ENCODE measurements at places on chromosomes 4 and X.

DNA sequence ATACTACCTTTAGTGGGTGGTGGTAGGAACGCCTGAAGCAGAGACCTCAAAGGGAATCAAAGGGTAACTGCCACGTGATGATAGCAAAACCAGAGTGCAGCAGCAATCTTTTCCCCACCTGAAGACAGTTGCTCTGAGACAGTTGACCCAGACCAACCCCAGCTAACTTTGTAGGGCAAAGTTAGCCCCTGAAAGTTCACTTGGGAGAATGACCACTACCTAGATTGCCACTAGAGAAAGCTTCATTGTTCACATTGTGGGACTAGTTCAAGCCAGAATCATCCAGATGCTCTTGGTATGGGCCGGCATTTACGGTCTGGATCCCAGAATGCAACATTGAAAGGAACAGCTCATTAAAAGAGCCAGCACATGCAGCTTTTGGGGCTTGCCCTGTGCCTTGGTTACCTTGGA is 4.1 kb downstream of the SEPTIN6 start:
- no peak for DNase-seq

GRCh38 chr4:57131849-57132742 is 21.9 kb upstream of the IGFBP7 start:
- no peak for DNase-seq

DNA sequence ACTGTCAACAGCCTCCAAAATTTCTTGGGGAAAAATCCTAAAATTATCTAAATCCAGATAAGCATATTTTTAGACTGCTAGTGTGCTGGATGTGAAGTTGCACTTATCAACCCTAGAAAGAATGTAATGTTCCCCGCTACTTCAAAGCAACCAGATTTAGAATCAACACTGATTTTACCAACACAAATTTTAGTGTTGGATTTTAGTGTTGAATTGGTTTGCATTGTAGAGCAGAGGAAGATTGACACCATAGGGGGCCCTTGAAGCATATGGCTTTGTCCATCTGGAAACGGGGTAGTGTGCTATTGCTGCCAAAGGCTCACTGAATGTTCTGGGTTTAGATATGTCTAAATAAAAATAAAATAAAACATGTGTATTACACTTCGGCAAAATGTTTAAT is 126.3 kb upstream of the EMCN start:
- DNase-seq: no peak

DNA sequence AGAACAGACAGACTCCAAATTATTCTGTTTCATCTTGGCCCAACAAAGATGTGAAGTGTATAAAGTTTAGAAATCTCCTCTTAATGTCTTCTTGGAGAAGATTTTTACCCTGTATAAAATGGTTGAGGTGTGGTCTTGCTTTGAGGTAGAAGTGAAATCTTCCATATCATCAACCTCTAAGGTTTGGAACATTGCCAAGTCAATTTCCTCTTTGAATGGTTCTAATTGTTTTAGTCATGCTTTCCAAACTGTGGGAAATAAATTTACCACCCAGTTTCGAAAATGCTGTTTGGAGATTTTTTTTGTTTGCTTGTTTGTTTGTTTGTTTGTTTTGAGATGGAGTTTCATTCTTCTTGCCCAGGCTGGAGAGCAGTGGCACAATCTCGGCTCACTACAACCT is 174.1 kb upstream of the ADAMTS3 start:
- no peak for DNase-seq

GRCh38 chrX:24920769-24921168 is 95.0 kb downstream of the ARX start:
- no peak for DNase-seq

GRCh38 chr4:17152941-17153540 is 254.6 kb upstream of the LDB2 start:
- DNase-seq: no peak

- DNase-seq: no peak
Measured at GRCh38 chr4:21593671-21594001, 354.9 kb downstream of the KCNIP4 start.

GRCh38 chr4:77007358-77008230 is 58.0 kb downstream of the SEPTIN11 start:
- DNase-seq: no peak

DNA sequence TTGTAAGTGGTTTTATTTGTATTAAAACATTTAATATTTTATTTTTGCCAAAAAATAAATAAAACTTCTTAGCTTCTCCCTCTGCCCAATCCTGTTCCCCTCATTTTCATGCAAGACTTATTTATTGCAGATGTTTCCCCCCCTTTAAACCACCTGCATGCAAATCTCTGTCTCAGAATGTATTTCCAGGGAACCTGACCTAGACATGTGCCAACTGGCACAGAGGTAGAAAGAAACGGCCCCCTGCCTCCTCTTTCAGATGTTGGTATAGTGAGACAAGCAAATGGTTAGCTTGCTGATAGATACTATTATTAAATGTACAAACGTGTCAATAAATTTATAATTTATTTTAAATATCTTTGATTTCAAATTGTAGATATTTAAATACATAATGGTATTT is 47.1 kb downstream of the KLF3 start:
- no peak for DNase-seq

DNA sequence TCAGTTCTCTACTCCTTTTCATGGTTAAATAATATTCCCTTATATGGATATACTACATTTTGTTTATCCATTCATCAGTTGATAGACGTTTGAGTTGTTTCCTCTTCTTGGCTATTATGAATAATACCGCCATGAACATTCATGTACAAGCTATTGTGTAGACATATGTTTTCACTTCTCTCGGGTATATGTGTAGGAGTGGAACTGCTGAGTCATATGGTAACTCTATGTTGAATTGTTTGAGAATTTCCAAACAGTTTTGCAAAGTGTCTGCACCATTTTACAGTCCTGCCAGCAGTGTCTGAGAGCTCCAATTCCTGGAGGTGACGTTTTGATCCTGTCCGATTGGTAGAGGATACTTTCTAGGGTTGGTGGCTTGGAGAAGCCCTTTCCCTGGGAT is 23.6 kb downstream of the PLAC1 start:
- DNase-seq: no peak

- DNase-seq: no peak
Measured at GRCh38 chr4:40976343-40976742, 226.6 kb downstream of the NSUN7 start.

DNA sequence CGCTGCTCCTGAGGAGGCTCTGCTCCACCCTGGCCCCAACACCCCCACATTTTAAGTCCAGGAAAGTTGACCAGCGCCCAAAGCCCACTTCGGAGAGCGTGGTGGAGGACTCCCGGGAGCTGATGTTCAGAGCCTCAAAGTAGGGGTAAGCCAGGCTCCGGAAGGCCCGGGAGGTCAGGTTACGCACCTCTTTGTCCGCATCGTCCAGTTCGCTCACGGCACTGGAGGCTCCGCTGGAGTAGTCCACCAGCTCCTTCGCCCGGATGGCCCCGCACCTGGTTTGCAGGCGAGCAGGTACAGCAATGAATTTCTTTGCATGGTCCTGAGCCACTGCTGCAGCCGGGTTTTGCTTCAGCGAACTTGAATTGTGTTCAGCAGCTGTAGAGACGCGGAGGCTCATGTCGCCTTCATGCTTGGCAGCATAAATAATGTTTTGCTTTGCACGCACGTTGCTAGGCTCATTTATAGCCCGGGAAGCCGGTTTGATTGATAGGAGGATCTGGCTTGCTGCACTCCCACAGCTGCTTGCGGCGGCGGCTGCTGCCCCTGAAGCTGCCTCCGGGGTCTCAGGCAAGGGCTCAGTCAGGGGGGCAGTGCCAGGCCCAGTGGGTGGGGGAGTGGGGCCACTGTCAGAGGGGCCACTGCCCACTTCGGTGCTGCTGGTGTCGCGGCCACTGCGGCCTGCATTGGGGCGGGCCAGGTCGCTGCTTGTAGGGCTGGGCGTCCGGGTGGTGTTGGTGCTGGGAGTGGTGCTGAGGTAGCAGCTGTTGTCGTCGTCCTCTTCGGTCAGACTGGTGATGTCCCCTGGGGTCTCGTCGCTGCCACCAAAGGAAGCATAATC is 4.8 kb downstream of the C4orf54 start:
- no peak for DNase-seq

DNA sequence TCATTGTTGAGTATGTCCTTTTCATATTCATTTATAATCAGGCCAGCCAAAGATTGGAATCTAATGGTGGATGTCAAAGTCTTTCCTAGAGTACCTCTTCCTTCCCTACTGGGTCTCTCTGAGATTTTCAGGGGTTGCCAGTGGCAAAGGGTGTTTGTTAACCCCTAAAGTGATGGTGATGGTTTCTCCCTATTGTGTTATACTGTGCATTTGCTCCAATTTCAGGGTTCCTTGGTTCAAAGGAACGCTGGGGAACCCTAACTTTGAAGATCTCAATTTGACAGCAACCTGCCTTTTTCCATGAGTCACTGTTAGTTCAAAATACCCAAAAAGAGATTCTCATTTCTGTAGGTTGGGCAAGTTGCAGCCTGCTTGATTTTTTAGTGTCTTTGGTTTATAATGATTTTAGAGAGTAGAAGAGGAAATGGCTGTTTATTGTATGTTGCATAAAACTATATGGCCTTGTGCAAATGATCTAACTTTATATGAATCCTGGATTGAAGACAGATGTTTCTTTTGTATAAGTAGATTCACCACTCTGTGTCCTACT is 23.0 kb downstream of the GAB1 start:
- no peak for DNase-seq

GRCh38 chr4:153001626-153002025 is 65.5 kb downstream of the FHDC1 start:
- DNase-seq: no peak

DNA sequence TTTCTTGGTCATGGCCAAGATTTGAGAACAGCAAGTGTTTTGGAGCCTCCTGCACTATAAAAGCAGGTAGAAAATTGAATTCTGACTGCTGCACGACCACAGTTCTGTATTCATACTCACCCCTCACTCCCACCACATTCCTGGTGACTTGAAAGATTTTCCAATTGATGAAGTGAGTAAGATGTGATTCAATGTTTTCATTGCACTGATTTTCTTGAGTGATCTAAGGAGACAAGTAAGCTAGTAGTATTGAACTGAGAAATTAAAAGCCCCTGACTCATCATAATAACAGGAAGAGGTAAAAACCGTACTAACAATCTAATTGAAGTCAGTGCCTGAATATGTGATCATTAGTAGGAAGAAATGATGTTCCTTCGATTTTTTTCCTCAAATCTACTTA is 6.1 kb upstream of the SEC24D start:
- DNase-seq: no peak

GRCh38 chr4:80016506-80016905 is 56.5 kb downstream of the ANTXR2 start:
- no peak for DNase-seq

GRCh38 chrX:138709886-138710791 is 1.4 kb downstream of the FGF13 start:
- no peak for DNase-seq

GRCh38 chrX:118228041-118228440 is 111.4 kb upstream of the KLHL13 start:
- DNase-seq: no peak

DNA sequence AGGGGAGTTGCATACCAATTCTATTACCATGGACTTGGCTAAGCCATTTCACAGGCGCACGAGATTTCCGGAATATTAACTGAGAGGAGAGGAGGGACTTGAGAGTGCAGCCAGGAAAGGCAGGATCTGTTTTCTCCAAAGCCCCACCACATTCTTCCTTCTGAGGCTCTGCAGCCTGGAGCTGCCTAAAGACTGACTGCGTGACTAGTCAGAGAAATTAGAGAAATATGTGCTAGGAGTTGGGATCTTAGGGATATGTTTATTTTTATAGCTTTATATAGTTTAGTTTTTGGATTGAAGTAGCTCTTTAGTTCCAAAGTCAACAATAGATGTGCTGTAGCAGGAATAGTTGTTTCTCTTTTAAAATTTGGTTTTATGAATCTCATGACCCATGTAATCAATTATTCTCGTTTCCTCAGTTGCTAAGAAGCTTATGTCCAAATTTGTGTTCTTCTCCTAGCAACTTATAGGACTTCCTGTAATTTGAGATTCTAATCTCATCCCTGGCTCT is 300.1 kb upstream of the DDX53 start:
- DNase-seq: no peak
